Cortex of kidney (tissue), 1 donor: ENCODE measurements at places on chromosomes 11 and 22.

DNA sequence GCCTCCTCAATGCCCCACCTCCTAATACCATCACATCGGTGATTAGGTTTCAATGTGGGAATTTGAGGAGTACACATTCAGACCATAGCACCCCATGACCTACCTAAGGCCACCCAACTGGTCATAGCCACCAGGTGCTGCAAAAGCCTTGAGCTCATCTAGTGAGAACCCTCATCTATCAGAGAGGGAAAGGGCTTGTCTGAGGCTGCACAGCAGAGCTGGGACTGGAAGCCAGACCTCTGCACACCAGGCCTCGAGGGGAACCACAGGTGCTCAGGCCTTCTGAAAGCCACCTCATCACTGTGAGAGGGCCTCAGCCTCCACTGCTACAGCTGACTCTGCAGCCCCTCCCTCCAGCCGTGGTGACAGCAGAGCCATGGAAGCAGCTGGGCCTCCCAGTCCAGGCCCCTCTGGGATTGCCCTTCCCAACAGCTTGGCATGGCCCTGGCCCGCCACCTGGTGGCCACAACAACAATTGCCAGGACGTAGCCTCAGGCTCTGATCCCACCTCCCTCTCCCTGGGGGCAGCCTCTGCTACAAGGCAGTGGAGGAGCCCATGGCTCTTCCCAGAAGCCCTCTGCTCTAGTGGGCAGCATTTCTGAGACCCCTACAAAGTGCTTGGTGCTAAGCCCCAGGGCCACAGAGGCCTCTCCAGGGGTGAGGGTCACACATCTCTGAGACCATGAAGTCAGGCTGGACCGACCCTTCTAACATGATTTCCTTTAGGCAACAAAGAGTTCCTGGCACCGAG, 41.0 kb upstream of the PRDM11 start:
- no peak for DNase-seq

DNA sequence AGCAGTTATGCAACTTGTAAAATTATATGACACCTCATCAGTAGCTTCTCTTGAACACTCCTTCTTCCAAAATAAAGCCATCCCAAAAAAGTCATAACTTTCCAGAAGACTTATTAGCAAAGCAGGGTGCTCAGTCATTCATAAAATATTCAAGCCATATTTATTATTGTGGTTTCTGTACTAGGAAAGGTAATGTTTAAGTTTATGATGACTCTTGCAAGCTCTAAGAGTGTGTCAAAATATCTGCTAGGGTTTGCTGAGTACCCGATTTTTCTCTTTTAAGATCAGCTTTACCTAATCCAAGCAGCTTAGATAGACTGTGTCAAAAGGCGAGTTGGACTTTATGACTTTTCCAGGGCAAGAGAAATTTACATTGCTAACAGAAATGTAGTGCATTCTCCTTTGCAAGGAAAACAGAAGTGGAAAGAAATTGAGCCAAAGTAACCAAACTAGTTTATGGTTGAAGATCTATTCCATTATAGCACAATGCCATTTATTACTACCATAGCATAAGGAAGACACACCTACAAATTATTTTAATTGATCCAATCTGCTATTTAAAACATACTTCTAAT, 98.0 kb upstream of the SOX6 start:
- DNase-seq = no peak

- DNase-seq = no peak
Measured at GRCh38 chr11:16935518-16936302, 78.5 kb downstream of the PLEKHA7 start.

GRCh38 chr11:96470521-96470920, 80.7 kb downstream of the JRKL start:
- DNase-seq = no peak

DNA sequence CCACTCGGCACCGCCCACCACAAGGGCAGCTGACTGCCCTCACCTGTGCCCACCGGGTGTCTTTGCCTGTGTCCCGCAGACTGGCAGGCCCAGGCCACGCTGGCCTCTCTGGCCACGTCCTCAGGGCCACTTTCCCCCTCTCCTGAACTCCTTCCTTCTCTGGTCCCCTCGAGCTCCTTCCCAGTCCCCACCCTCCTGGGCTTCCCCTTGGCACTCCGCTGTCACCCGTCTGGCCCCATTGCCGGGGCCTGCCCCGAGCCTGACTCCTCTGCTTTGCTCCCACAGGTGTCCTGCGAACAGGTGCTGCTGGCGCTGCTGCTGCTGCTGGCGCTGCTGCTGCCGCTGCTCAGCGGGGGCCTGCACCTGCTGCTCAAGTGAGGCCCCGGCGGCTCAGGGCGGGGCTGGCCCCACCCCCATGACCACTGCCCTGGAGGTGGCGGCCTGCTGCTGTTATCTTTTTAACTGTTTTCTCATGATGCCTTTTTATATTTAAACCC, 14.2 kb downstream of the MCAT start:
- no peak for DNase-seq

DNA sequence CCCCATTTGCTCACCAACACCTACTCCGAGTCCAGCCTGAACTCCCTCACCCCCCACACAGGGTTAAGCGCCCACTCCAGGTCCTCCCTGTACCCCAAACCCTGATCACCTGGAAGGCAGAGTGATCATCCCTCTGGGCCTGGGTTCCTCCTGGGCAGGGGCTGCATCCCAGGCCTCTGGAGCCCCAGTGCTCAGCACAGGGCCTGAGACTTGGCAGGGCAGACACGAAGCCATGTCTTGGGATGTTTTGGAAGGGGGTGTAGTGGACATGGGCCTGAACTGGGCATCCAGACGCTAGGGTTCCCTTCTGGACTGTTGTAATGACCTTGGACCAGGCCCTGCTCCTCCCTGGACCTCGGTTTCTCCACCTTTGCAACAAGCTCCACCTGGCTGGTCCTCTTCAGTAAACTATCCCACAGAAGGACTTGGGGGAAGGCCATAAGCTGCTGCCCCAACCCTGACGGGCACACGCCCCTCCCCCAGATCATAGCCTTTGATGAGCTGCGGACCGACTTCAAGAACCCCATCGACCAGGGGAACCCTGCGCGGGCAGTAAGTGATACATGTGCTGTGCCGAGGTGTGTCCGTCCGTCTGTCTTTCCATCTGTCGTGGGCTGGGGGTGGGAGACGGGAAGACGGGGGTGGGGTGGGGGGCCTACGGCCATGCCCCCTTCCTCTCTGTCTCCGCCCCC, 3.9 kb downstream of the CNIH2 start:
- no peak for DNase-seq

DNA sequence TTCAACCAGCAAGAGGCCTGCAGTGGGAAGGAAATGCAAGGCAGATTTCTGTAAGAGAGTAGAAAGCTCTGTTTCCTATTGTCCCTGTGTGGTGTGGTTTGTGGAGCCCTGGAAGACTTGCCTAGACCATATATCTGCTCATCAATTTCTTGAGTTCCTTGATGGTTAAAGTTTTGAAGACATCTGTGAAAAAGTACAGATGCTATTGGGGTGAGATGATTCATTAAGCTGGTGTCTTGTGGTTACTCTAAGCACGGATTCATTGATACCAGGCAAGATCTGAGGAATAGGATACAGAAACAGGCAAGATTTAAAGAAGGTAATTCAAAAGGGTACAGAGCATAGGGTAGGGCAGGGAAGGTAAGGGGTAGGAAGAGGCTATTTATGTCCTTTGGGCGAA, 275.8 kb upstream of the SESN3 start:
- DNase-seq = no peak

DNA sequence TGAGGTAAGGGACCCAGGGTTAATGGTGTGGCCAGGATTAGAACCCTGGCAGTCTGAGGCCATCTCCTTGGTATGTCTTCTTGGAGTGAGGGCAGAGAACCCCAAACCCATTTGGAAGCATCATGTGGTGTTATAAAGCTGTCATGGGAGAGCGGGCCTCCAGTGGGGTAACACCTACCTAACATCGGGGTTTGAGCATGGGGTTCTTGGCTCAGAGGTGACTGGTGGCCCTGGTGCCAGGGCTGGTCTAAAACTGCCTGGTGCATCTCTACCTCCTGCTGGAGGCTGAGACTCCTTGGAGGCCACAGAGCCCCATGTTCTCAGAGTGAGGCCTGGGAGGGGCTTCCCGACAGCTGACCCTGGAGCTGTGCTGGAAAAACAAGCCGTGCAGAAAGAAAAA, 4.5 kb downstream of the PRDM11 start:
- no peak for DNase-seq

- no peak for DNase-seq
Measured at GRCh38 chr11:135027461-135027860, 615.4 kb upstream of the B3GAT1 start.

DNA sequence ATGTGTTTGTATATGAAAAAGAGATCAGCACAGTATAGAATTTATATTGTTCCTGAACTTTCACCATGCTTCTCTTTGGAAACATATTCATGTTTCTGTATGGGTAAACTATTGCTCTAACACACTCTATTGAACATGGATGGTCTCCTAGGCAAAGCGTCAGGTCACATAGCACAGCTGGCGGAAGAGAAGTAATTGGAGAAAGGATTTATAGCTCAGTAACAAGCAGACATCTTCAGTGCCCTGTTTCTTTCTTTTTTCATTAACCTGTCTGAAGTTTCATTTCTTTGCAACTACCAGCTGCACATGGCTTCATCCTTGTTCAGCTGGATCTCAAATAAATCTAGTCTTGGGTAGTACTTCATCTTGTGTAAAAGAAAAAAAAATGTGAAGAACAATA, 84.4 kb upstream of the TRPC6 start:
- DNase-seq = no peak

DNA sequence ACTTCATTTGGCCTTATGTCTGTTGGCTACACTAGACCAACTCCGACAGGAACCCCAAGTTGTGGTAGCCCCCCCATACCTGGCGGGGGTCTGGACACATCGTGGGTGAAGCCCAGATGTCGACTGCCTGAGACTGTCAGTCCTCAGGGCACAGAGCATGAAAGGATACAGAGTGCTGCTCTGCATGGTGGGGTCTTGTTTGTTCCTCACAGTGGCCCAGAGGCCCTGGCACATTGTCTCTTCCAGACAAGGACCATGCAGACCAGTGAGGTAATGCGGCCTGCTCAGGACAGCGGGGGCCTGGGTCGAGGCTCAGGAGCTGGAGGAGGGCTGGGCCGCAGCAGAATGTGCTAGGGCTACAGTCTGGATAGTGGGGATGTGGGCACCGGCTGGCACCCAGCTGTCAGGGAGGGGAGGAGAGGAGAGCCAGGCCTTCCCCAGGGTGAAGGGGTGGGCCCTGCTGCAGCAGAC, 14.6 kb downstream of the CAPN5 start:
- no peak for DNase-seq

DNA sequence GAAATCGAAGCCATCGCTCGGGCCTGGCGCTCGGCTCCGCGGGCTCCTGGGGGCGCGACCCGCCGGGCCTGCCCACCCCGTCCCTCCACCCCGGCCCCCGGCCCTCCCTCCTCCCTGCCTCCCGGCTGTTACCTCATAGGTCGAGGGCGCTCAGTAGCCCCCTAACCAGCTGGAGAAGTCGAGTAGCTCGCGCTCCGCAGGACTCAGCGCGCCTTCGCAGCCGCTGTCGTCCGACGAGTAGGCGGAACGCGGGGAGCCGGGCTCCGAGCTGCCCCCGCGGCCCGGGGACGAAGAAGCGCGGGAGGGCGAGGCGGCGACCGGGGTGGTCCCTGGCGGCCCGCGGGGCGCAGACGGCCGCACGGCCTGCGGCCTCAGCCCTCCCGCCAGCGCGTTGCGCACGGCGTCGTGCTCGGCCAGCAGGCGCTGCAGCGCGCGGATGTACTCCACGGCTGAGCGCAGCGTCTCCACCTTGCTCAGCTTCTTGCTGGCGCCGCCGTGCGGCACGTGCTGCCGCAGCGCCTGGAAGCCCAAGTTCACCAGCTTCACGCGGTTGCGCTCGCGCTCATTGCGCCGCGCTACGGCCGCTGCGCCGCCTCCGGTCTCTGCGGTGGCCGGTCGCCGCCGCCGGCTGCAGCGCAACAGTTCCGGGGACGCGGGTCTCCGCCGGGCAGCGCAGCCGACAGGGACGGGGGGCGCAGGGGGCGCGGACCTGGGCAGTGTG, 627 bp downstream of the ASCL2 start:
- no peak for DNase-seq

DNA sequence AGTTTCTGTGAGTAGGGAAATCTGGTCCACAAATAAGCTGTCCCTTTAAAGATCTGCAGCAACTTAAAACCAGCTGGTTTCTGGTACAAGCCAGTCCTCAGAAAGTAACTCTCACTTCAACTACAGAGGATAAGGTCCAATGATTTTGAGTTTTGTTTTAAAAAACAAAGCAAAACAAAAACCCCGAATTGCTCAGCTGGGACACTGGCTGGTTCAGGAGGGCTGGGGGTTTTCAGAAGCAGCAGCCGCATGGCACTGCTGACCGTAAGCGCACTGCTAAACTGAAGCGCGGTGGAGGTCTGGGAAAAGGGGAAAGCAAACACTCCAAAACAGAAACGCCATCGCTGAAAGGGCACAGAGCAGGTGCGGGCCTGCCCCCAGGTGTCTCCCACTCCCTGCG, 59.7 kb downstream of the MICAL3 start:
- no peak for DNase-seq

DNA sequence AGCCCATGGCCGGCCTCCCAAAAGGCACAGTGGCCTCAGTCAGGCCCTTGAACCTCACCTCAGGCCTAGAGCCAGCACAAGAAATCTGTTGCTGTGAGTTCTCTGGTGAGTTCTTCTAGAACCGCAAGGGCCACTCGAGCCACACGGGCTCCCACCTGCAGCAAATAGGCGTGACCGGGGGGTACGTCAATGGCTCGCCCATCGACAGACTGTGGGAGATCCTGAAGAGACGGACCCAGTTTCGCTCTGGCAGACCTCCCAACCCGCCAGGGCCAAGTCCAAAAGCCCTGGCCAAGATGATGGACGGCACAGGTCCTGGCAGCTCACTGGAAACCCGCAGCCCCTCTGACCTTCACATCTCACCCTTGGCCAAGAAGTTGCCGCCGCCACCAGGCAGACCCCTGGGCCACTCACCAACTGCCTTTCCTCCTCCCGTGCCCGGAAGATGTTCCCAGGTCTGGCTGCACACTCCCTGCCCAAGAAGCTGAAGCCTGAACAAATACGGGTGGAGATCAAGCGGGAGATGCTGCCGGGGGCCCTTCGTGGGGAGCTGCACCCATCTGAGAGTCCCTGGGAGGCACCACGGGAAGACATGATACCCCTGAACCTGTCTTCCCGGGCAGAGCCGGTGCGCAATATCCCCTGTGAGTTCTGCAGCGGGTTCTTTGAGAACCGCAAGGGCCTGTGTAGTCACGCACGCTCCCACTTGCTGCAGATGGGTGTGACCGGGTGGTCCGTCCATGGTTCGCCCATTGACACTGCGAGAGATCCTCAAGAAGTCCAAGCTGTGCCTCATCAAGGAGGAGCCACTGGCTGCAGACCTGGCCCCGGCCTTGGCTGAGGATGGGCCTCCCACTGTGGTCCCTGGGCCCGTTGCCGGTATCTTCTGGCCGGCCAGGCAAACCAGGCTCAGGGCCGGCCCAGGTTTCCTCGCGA, 544.2 kb upstream of the CCDC179 start:
- no peak for DNase-seq
